ENCODE measurements at places on chromosomes 5 and 9.

- DNase-seq = no peak
Measured at GRCh38 chr5:84453405-84453804, 68.7 kb upstream of the EDIL3 start.

GRCh38 chr9:1804128-1804865 is 210.8 kb upstream of the SMARCA2 start:
- no peak for DNase-seq

DNA sequence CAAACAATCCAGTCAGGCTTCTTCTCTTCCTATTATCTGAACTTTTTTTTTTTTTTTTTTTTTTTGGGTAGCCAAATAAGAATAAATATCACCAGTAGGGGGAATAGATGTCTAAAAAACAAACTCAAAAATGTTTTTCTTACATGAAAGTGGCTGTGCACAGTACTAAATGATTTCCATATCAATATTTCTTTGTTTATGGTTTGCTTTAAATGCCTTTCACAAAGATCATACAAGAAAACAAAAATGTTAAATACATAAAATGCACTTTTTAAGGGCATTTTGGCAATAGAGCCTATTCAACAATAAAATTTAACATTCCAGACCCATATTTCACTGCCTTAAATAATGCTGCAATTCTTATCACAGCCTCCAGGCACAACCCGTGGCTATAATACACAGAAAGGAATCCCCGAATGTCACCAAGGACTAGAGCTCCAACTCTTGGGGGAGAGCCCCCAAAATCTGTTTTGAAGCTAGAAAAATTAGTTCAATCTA is 91.1 kb upstream of the TBCA start:
- no peak for DNase-seq

DNA sequence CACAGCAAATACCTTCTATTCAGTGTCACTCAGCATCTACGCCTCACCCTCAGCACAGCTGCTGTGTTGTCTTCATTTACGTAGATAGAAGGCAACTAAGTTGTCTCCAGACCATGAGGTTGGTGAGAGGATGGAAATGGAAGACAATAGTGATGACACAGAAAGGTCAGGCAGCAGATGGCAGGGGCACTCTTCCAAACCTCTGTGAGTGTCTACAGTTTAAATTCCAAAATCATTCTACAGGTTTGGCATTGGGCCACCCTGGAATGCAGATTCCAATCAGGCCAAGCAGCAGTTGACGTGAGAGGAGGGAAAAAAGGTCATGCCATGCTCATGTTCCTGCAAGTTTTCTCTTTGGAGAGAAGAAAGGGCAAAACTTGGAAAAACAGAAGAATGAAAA is 68.7 kb upstream of the ADAMTSL1 start:
- DNase-seq = no peak

DNA sequence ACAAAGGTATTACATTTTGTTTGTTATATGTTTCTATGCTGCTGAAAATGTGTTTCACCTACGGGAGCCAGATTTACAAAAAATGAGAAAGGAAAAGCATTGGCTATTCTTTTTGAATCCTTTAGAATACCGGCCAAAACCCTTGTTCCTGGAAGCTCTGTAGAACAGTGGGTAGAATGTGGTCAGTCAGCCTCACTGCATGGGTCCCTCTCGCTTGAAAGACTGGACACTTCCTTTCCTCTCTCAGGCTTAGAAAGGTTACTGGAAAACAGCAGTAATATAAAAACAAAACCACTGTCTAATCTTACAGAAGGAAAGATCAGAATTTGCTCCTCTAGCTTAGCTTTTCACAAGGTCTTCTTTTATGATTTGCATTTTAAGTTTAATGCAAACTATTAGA is 45.1 kb downstream of the OSTF1 start:
- no peak for DNase-seq

GRCh38 chr9:16312116-16312515 is 558.4 kb downstream of the BNC2 start:
- DNase-seq = no peak

DNA sequence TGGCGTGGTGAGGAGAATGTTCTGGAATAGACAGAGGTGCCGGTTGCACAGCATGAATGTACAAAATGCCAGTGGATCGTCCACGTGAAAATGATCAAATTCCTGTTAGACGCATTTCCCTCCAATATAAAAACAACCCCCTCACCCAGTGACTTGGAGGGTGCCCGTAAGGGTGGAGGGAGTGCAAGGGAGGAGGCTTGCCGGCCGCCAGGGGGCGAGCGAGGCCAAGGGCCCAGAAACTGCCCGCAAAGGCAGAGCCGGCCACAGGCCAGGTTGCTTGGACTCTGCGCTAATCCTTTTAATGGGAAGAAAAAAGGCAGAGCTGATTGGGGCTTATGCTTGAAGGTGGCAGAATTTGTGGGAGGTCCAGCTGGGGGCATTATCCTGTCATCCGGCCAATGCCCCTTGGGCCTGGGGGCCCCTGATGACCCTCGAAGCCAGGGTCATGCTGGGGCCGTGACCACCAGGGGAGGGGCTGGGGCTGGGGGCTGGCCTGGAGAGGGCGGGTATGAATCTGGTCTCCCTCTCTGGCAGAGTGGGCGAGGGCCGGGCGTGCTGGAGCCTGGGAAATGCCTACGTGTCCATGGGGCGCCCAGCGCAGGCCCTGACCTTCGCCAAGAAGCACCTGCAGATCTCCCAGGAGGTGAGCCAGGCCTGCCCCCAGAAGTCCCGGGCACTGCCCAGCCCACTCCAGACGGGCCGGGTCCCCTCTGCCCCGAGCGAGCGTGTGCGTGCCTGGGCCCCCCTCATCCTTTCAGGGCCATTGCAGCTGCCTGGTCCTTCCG is 12.0 kb downstream of the GPSM1 start:
- DNase-seq = peak; percentile 86

GRCh38 chr5:13553896-13554295 is 390.6 kb downstream of the DNAH5 start:
- peak; percentile 17 for DNase-seq

- DNase-seq = no peak
Measured at GRCh38 chr5:163938595-163938994, 433.2 kb downstream of the MAT2B start.

DNA sequence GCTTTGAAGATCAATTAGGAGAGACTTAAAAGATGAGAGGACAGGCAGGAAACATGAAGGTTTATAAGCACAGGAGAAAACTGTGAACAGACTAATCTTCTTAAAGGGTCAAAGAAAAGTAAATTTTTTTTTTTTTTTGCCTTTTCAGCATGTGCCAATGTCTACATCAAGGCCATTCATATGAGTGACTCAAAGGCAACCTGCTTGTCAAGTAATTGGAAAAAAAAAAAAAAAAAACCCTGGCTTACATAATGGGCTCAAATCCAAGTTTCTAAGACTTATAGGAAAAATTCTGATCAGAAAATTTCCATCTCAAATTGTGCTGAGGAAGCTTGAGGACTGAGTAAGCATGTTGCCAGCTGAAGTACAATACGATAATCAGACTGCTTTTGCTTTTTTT is 15.9 kb downstream of the PPP2R2B start:
- no peak for DNase-seq

DNA sequence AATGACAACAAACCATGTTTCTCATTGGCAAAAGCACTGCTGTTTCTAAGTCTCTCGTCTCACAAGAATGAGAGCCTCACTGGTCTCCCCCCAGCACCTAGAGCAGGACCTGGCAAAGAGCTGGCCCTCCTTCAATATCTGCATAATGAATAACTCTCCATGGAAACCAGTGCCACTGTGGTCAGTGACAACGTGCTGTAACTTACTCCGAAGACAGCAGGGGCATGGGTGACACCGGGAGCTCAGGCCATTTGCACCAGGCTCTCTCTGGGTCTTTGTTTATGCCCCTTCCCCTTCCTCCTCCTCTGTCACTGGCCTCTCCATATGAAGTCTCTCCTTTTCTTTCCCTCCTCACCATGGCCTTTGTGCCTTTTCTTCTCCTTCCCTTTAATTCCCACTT is 33.3 kb downstream of the TAS2R1 start:
- DNase-seq = peak; percentile 10

GRCh38 chr5:105735704-105736103 is 1935.0 kb downstream of the EFNA5 start:
- no peak for DNase-seq
